ENCODE measurements at places on chromosomes 4 and X.

- DNase-seq = no peak
Observed at GRCh38 chr4:156686120-156686519, 285.5 kb downstream of the PDGFC start.

DNA sequence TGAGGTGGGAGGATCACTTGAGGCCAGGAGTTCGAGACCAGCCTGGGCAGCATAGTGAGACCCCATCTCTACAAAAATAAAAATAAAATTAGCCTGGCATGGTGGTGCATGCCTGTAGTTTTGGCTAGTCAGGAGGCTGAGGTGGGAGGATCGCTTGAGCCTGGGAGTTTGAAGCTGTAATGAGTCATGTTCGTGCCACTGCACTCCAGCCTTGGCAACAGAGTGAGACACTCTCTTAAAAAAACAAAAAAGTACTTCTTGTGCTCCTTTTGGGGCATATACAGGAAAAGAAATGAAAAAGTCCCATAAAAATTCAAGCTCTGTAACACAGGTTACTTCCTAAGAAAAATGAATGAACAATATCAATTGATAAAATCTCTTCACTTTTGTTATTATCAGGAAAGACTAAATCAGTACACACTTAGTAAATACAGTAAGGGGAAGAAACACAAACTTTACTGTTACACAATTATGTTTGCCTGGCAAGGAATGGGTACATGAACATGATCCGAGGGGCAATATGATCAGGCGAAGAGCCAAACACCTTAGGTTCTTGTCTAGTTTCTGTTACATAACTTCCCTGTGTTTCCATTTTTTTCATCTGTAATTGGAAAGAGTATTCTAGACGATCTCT is 46.9 kb downstream of the CCDC158 start:
- DNase-seq = no peak

GRCh38 chrX:1860936-1861594 is 246.2 kb downstream of the ASMT start:
- DNase-seq = no peak

DNA sequence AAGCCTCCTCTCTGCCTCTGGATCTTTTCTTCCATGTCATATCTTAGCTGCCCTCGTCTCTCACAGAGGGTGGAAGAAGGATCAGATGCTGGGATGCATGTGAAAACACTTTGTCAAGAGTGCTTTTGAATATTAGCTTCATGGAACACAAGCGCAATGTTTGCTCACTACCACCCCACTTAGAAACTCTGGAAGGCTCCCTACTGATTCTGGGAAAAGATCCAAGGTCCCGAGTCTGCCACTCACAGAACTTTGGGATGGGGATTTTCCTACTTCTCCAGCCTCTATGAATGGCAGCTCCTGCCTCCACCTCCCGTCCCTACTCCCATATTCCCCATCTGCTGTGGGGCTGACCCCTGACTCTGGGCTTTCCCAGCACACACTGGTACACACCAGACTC is 40.2 kb upstream of the CRMP1 start:
- DNase-seq = no peak

DNA sequence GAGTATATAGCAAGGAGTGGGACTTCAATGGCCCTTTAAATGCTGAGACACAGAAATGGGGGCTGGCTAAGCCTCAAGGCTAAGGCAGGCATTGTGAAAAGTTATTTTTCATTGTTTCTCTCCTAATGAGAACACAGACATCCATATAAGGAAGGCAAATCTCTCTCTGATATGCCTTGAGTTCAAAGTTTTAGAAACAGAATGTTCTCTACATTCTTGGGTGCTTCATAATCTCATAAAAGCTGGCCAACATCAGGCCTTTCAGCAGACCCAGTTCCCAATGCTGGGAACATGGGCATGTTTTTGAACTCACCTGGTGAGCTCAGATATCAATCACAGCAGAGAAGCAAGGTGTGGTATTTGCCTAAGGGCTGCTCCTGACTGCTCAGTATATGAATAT is 19.4 kb upstream of the RAB40A start:
- DNase-seq = no peak

DNA sequence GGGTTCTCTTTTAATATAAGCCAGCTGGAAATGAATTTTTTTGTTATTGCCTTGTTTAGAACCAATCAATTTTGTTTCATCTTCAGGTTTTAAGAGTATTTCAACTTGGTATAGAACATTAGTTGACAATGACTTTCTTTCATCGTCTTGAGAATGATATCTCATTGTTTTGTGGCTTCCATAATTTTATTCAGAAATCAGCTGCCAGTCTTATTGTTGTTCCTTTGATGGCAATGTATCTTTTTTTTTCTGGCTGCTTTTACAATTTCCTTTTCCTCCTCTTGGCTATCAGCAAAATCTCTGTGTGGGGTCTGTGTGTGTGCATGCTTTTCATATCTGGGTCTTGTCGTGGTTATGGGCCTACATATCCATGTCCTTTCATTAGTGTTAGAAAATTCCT is 1536.4 kb upstream of the TENM3 start:
- DNase-seq = no peak

GRCh38 chr4:41665636-41666207 is 82.8 kb downstream of the PHOX2B start:
- no peak for DNase-seq

DNA sequence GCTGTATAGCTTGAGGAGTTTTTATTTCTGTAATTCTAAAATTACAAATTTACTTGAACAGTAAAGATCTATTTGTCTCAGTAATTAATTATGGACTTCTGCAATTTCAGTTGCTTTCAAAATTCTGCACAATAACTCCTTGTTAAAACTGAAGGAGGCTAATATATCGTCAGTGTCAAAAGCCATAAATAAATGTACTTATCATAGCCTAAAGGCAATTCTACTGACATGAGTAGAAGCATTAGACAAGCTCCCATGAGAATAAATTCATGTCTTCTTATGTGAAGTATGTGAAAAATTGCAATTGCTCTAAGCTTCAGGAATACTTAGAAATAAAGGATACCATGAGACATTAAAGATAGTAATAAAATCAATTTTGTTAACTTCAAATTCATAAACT is 381.2 kb upstream of the PCDH10 start:
- no peak for DNase-seq
